ENCODE measurements at places on chromosomes 4 and X. TPM values are rescaled to one million over a fixed set of nuclear protein-coding genes. Genes with fewer than 3 reads are reported as not detected.
A peak's percentile ranks its signal among the peaks of the same experiment; 100 is the strongest.

DNA sequence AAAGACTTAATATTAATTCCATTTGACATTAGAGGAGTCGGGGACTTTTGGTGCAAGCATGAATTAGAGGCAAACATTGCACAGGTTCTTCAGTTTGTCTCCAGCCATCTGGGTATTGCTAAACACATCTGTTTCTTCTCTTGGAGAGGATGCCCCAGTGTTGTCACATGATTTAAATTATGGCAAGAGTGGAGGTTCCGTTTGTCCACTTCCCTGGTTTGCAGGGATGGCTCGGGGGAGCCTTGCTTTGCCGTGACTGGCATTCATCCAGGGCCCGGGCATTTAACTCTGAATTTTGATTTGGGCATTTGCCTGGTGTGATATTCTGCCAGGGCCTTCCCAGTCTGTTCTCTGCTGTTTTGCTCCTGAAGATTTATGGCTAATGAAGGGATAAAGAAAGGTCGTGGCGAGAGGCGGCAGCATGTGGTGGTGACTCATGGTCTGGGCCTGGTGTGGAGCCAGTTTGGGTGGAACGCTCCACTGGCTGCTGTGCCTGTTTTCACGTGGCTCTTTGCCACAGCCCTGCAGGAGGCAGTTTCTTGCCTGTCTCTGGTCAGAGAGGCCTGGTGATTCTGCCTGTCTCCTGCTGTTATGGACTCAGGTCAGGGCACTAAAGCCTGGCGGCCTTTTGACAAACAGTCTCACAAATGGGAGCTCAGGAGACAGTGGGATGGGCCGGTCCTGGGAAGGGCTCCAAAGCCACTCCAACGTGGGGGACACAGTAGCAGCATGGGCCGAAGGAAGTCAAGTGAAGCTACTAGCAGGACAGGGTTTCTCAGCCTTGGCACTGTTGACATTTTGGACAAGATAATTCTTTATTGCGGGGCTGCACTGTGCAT, 99.4 kb upstream of the PGRMC2 start:
- no peaks in the 10 kb centered on the region for H3K36me3 ChIP-seq
- H3K27me3 ChIP-seq = no peaks in the 10 kb centered on the region
- H3K4me1 ChIP-seq = peaks cover 79% of the 10 kb centered on the region
- H3K27ac ChIP-seq = peak overlapping the region; percentile 90
- peak; percentile 30 for DNase-seq

DNA sequence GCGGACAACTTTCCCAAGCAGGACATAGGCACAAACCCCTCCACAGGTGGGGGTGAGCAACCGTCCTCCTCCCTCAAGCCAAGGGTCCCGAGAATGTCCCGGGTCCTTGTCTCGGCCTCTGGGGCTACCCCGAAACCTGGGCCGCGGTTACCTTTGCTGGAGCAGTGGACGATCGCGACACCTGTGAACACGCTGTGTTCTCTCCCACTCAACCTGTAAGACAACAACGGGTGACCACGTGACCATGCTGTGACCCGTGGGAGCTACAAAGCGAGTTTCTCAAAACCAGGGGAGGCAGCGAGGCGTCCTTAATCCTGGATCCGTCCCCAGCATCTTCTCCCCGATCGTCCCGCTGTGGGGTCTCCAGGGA, 17.9 kb downstream of the ASMTL start:
- H3K27ac ChIP-seq = no peak overlapping the region
- H3K36me3 ChIP-seq = no peaks in the 10 kb centered on the region

DNA sequence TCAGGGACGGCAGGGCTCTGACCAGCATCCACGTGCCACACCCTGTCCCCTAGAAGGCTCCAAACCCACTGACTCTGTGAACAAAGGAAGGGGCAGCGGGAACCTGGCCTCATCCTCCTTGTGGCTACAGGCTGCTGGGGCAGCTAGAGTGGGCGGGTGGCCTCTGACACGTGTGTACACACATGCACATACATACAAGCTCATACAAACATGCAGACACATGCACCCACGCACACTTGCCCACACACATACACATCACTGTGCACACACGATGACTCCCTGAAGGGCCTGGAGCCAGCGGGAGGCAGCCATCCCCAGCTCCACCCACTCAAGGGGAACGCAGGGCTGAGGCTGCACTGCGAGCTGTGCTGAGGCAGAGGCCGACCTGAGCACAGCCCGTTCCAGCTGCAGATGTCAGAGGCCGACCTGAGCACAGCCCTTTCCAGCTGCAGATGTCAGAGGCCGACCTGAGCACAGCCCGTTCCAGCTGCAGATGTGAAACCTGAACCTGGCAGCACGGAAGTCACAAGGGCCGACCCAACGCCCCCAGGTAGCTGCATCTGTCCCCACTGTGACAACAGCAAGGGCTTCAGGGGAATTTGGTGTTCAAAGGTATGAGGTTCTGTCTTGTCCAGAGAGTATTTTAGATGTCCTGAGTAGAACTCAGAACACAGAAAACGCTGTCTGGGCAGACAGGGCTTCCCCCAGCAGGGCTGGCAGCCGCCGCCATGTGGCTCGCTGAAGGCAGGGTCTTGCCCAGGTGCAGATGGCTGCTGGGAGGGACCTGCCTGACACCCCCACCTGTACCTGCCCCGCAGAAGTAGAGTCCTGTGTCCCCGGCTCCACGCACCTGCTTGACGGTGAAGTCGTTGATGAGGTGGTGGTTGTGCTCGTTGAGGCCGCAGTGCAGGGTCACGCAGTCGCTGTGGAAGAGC, 33.5 kb downstream of the CTBP1 start:
- no peak overlapping the region for H3K4me3 ChIP-seq
- H3K36me3 ChIP-seq = peaks cover 16% of the 10 kb centered on the region
- no peak for DNase-seq
- H3K27me3 ChIP-seq = no peaks in the 10 kb centered on the region
- H3K27ac ChIP-seq = peak overlapping the region; percentile 25

DNA sequence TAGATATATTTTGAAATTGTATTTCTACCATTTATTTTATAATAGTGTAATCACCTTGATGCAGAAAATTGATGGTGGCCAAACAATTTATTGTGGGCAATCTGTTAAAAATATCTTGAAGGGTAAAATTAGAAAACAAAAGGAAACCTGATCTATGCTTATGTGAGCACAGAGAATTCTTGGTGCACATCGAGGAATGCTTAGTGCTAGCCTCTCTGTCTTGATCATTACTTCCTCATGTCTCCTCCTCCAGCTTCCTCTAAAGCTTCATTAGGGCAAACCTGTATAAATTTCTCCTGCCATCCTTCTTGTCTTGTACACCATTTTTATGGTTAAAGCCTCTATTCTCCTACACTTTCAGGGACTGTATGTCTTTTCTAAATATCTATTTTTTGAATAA, 725.8 kb downstream of the RAPGEF2 start:
- H3K4me1 ChIP-seq = no peaks in the 10 kb centered on the region
- no peak overlapping the region for H3K4me3 ChIP-seq
- H3K36me3 ChIP-seq = no peaks in the 10 kb centered on the region
- no peak overlapping the region for H3K27ac ChIP-seq
- H3K27me3 ChIP-seq = no peaks in the 10 kb centered on the region
- no peak for DNase-seq

GRCh38 chrX:94053575-94053974, 379.6 kb downstream of the FAM133A start:
- H3K27ac ChIP-seq = no peak overlapping the region
- no peaks in the 10 kb centered on the region for H3K27me3 ChIP-seq
- H3K36me3 ChIP-seq = no peaks in the 10 kb centered on the region
- no peaks in the 10 kb centered on the region for H3K4me1 ChIP-seq
- no peak overlapping the region for H3K4me3 ChIP-seq

GRCh38 chrX:2442694-2443093, 58.1 kb downstream of the DHRSX start:
- H3K4me1 ChIP-seq = no peaks in the 10 kb centered on the region
- H3K36me3 ChIP-seq = no peaks in the 10 kb centered on the region
- H3K4me3 ChIP-seq = no peak overlapping the region
- no peak overlapping the region for H3K27ac ChIP-seq

DNA sequence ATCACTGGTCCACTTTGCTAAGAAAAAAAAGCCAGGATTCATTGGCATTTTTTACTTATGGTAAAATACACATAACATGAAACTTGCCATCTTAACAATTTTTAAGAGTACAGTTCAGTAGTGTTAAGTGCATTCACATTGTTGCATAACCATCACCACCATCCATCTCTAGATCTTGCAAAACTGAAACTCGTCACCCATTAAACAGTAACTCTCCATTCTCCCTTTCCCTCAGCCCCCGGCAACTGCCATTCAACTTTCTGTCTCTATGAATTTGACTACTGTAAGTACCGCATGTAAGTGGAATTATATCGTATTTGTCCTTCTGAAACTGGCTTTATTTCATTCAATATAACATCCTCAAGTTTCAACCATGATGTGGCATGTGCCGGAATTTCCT, 56.3 kb upstream of the LNX1 start:
- H3K27me3 ChIP-seq = no peaks in the 10 kb centered on the region
- H3K27ac ChIP-seq = no peak overlapping the region
- peaks cover 21% of the 10 kb centered on the region for H3K4me1 ChIP-seq
- no peak overlapping the region for H3K4me3 ChIP-seq

GRCh38 chr4:173246719-173247118, 78.1 kb downstream of the GALNT7 start:
- no peaks in the 10 kb centered on the region for H3K36me3 ChIP-seq
- H3K27ac ChIP-seq = no peak overlapping the region
- no peak overlapping the region for H3K4me3 ChIP-seq

DNA sequence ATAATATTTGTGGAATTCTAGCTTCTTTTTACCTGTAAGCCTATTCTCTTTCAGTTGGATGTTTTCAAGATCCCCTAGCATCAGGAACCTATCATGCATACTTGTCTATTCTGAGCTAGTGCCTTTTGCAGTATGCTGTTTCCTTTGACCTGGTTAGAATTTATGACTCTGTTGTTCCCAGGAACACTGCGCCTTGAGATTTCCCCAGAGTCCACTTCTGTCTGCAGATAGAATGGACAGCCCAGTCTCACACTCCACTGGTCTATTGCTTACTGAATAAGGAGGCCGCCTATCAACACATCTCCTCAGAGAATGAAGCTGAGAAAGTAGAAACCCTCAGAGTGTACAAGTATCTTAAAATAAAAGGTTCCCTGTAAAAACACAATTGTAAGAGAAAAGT, 465.1 kb upstream of the GALNTL6 start:
- no peak overlapping the region for H3K27ac ChIP-seq
- DNase-seq = no peak
- H3K36me3 ChIP-seq = no peaks in the 10 kb centered on the region
- no peaks in the 10 kb centered on the region for H3K27me3 ChIP-seq

- no peak overlapping the region for H3K4me3 ChIP-seq
- DNase-seq = no peak
- H3K4me1 ChIP-seq = no peaks in the 10 kb centered on the region
- H3K36me3 ChIP-seq = no peaks in the 10 kb centered on the region
These were observed 82.4 kb upstream of the LRPAP1 start for GRCh38 chr4:3614731-3614980.

- H3K27ac ChIP-seq = no peak overlapping the region
- no peak for DNase-seq
- no peaks in the 10 kb centered on the region for H3K4me1 ChIP-seq
- H3K4me3 ChIP-seq = no peak overlapping the region
- H3K27me3 ChIP-seq = no peaks in the 10 kb centered on the region
These were observed 8.4 kb upstream of the MAB21L2 start for GRCh38 chr4:150573534-150573933.

DNA sequence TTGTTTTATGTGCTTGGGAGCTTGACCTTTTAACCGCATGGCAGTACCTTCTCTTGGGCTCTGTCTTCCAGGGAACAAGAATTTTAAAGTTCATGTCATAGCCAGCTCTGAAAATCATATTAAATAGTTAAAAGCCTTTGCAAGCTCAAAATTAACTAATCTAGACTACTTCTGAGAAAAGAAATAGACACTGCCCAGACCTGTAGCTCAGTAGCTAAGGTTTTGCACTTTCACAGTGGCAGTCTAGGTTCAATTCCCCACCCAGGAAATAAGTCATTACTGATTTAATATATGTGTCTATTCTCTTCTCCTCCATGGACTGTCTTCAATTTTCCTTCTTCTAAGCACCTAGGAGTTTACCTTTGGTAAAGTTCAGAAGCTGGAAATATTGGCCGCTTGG, 27.4 kb downstream of the HSD17B11 start:
- no peak overlapping the region for H3K4me3 ChIP-seq
- no peak overlapping the region for H3K27ac ChIP-seq
- DNase-seq = no peak
- no peaks in the 10 kb centered on the region for H3K4me1 ChIP-seq
- H3K27me3 ChIP-seq = no peaks in the 10 kb centered on the region

- no peak overlapping the region for H3K27ac ChIP-seq
- H3K4me1 ChIP-seq = no peaks in the 10 kb centered on the region
These were observed 24.1 kb downstream of the ZCCHC12 start for GRCh38 chrX:118847676-118848075.

DNA sequence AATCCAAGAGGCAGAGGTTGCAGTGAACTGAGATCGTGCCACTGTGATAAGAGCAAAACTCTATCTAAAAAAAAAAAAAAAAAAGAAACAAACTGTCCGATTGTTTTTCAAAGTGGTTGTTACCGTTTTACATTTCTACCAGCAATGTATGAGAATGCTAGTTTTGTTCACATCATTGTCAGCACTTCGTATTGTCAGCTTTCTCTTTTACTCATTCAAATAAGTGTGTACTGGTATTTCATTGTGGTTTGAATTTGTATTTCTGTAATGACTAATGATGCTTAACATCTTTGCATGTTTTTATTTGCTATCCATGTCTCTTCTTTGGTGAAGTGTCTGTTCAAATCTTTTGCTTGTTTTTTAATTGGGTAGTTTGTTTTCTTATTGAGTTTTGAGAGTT, 65.8 kb downstream of the GPR101 start:
- no peak for DNase-seq
- H3K4me3 ChIP-seq = no peak overlapping the region
- no peaks in the 10 kb centered on the region for H3K27me3 ChIP-seq
- H3K36me3 ChIP-seq = no peaks in the 10 kb centered on the region

- no peaks in the 10 kb centered on the region for H3K4me1 ChIP-seq
- no peak overlapping the region for H3K4me3 ChIP-seq
- no peaks in the 10 kb centered on the region for H3K27me3 ChIP-seq
- no peak overlapping the region for H3K27ac ChIP-seq
- H3K36me3 ChIP-seq = no peaks in the 10 kb centered on the region
- no peak for DNase-seq
These were observed 154.4 kb upstream of the ETNPPL start for GRCh38 chr4:108917255-108917654.

Gene TBC1D9
- 8.6 TPM for total RNA-seq

Gene CXCL9
- total RNA-seq = 5.6 TPM

Gene RAB40A
- total RNA-seq = 0.15 TPM
